ENCODE measurements at places on chromosomes 2 and 18.

GRCh38 chr2:2018713-2019410 lies 274.5 kb upstream of the PXDN start:
- DNase-seq = no peak

DNA sequence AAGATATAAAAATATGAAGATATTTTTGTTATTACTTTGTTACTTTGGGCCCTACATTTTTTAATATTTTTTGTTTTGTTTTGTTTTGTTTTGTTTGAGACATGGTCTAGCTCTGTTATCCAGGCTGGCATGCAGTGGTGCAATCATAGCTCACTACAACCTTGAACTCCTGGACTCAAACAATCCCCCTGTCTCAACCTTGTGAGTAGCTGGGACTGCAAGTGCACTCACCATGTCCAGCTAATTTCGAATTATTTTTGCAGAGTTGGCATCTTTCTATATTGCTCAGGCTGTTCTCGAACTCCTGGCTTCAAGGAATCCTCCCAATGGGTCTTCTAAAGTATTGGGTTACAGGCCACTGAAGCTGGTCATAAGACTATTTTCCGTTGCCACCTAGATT lies 603.6 kb upstream of the PIK3C3 start:
- no peak for DNase-seq

GRCh38 chr2:11556101-11556806 lies 22.4 kb downstream of the GREB1 start:
- DNase-seq = no peak

GRCh38 chr2:1249897-1250687 lies 163.2 kb upstream of the TPO start:
- DNase-seq = no peak

- DNase-seq = no peak
Observed at GRCh38 chr2:194054313-194054712, 1602.7 kb upstream of the SLC39A10 start.

Data from esophagus squamous epithelium (tissue), 5 donors.